NCI-H1092 (cell line): ENCODE measurements at places on chromosomes 4 and X.

- DNase-seq = peak; percentile 24
Measured at GRCh38 chr4:149914119-149915115, 98.8 kb upstream of the IQCM start.

- no peak for DNase-seq
Measured at GRCh38 chrX:9794495-9794894, 8.3 kb downstream of the SHROOM2 start.

- no peak for DNase-seq
Measured at GRCh38 chrX:73262991-73263390, 48.3 kb upstream of the NAP1L2 start.

DNA sequence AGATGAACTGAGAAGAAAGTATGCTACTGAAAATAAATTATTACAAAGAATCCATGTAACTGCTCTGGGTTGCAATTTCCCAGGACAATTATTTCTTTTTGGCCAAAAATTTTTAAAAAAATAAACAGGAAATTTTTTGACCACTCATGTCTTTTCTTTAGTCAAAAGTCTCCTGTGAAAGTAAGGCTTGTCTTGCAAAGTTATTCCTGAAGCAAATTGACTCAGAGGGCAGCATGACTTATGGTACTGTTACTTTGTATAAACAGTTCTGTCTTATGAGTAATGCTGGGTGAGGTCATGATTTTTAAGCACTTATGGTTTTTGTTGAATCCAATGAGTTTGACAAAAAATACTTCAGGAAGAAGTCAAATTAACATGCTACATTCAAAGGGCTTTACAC lies 292.8 kb upstream of the ARSJ start:
- DNase-seq = no peak

GRCh38 chr4:105276361-105277104 lies 129.9 kb downstream of the TET2 start:
- DNase-seq = no peak

GRCh38 chr4:41296995-41297394 lies 40.3 kb downstream of the UCHL1 start:
- DNase-seq = no peak

DNA sequence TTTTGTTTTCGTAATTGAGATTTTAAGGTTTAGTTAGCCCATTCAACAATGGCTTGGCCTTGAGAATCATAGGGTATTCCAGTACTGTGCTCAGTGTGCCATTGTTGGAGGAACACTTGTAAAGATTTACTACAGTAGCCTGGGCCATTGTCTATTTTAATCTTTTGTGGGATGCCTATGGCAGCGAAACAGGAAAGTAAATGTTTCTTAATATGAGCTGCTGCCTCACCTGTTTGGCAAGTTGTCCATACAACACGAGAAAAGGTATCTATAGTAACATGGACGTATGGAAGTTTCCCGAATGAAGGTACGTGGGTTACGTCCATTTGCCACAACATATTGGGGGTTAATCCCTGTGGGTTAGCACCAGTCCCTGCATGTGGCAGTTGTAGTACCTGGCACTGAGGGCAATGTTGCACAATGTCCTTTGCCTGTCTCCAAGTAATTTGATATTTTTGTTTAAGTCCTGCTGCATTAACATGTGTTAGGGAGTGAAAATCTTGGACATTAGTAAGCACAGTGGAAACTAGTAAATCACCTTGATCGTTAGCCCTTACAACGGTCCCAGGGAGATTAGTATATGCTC lies 38.6 kb upstream of the AADAT start:
- no peak for DNase-seq

- DNase-seq = no peak
Measured at GRCh38 chrX:113287761-113288160, 447.1 kb upstream of the AMOT start.

DNA sequence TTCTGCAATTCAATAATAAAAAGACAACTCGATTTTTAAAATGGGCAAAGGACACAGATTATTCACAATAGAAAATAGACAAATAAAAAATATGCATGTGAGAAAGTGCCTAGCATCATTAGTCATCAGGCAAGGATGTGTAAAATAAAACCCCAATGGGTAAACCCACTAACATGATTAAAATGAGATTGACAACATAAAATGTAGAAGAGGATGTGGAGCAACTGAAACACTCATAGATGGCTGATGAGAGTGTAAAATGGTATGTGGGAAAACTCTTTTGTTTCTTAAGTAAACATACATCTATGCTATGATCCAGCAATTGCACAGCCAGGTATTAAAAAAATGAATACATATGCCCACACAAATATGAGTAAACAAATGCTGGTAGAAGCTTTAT lies 177.6 kb downstream of the IQCM start:
- no peak for DNase-seq

- no peak for DNase-seq
Measured at GRCh38 chr4:16992566-16993225, 94.3 kb upstream of the LDB2 start.

DNA sequence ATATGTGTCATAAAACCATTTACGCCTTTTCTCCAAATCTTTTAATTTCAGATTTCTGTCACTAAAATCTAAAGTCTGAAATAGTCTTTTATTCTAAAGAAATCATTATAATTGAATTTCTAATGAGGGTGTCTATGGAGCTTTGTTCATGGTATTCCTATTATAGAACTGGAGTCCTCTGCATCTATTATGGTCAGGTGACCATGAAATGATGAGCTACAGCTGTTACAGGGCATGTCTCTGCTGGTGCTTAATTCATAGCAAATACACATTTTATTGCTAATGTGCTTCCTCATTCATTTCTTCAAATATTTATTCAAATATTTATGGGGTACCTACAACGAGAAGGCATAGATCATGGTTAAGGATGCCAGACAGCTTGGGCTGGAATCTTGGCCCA lies 126.1 kb downstream of the NAA11 start:
- DNase-seq = no peak

DNA sequence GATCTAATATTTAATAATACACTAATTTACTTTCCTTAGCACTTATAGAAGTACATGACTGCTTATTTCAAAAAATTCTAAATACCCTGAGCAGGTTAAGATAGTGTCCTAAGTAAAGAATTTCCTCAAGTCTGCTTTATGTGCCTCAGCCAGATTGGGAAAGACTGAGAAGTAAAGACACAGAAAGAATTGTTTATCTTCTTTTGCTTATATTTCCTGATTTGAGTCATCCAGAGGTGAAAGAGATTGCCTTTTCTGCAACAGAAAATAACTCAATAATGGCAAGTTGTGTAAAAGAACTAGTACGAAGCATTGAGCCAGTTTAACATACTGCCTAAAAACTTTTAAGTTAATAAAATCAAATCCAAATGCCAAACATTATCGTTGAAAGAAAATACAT lies 45.0 kb downstream of the NAF1 start:
- DNase-seq = no peak

DNA sequence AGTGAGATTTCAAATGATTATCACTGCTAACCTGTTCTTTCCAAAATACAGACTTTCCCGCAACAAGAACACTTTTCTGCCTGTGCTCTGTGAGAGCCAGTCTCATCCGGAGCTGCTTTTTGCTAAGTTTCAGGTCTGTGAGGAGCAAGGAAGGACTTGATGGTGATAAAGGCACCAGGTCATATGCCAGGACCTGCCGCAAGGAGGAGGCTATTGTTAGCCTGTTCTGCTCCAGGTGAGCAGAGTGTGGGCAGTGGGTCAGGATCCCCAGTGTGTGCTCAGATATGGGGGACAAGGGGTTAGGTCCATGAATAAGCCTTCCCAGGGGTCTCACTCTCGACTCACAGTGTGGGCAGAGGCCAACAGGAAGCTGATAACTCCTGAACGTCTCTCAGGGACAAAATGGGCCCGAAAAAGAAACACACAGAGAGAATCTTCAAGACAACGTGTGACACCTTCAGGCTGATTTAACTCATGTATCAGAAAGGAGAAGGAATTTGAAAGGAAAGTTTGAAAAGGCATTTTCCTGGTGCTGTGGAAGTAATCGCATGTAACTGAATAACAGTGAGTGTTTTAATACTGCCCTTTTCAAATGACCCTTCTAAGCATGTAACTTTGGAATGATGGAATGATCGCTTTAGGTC lies 57.7 kb upstream of the PDLIM3 start:
- DNase-seq = no peak

DNA sequence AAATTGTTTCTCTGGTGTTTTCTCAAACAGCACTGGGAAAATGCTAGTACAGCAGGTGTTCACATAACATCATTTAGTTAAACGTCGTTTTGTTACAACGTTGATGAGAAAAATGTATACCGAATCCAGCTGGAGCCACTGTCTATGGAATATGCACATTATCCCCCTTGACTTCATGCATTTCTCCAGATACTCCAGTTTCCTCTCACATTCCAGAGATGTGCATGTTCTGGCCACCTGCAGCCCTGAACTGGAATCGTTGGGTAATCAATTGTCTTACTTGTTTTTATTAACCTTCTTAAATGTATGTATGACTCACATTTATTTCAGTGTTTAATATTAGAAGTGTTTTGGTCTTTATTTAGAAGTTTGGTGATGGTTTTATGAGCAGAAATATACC lies 18.4 kb upstream of the ODAM start:
- no peak for DNase-seq

DNA sequence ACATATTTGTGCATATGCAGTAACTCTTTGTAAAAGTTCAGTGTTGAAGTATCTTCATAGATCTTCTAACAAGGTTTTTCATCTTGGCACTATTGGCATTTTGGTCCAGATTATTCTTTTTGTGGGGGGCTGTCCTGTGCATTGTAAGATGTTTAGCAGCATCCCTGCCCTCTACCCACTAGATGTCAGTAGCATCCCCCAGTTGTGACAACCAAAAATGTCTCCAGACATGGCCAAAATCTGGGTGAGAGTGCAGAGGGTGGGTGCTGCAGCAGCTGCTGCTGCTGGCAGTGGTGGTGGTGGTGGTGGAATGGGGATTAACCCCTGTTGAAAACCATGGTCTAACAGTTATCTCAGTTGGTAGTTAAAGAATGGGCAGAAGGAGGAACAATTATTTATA lies 370.0 kb downstream of the GPAT3 start:
- no peak for DNase-seq

GRCh38 chr4:76779740-76780459 lies 118.0 kb downstream of the SOWAHB start:
- no peak for DNase-seq

DNA sequence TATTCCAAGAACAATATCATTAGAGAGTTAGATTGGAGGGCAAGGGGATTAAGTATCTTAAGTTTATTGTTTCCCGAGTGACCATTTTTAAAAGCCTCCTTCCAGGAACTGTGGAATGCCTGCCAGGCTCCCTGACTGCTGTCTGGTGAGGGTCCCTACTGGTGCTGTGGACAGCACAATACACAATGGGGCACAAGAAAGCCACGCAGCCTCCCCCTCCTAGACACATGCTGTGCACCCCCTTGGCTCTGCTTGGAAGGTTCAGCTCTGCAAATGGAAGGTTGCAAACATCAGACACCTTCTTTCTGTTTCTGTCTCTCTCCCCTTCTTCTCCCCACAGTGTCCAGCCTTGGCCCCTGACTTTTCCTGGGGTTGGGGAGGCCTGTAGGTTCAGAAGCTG lies 153.2 kb downstream of the SHROOM3 start:
- no peak for DNase-seq

DNA sequence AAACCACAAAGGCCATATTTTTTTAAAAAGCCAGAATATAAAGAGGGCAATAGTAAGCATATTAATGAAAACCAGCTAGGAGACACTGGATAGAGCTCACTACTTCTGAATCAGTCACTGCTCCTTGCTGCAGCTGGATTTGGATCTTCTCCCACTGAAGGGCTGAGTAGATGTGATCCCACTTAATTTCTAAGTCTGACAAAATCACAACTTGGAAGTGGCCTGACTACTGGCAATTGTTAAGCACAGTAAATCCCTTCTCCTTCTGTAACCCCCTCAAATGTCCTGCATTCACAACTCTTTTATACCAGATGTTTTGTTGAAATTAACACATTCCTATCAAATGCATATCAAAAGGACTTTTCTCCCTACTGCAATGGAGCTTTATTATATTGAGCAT lies 72.9 kb downstream of the AMMECR1 start:
- no peak for DNase-seq

DNA sequence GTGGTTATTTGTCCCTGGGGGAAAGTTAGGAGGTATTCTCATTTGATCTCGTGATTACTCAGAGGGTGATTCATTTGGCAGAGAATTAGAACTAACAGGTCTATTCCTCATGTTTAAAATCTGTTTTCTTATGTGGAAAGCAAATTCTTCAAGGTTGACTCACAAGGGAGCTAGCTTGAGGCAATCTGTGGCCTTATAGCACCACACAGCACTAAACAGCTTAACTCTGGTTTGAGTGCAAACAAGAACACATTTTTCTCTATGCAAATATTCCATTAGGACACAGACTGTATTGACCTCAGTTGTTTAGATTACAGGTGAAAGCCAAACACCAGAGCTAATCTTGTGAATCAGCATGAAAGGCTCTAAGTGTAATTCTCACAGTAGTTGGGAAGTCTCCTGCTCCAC lies 694.4 kb upstream of the POU3F4 start:
- no peak for DNase-seq

DNA sequence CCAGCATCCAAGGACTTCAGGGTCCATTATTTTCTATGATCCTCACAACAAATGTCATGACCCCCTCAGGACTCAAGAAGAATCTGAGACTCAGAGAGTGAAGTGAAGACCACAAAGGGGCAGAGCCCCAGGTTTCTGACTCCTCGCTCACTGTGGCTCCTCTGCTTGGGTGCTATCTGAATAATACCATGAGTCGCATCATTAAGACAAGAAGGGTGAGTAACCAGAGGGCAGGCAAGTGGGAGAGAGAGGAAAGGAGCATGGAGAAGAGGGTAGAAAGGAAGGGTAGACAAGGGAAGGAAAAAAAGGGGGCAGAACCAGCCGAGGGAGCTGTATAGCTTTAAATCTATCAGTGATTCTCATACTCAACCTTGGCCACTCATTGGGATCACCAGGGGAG lies 15.5 kb upstream of the HSD17B10 start:
- DNase-seq = no peak

GRCh38 chr4:37002625-37003024 lies 241.9 kb upstream of the NWD2 start:
- no peak for DNase-seq

GRCh38 chr4:164224871-164225270 lies 529.1 kb upstream of the SMIM31 start:
- DNase-seq = no peak

- DNase-seq = no peak
Measured at GRCh38 chr4:110289601-110290100, 91.2 kb upstream of the ELOVL6 start.

DNA sequence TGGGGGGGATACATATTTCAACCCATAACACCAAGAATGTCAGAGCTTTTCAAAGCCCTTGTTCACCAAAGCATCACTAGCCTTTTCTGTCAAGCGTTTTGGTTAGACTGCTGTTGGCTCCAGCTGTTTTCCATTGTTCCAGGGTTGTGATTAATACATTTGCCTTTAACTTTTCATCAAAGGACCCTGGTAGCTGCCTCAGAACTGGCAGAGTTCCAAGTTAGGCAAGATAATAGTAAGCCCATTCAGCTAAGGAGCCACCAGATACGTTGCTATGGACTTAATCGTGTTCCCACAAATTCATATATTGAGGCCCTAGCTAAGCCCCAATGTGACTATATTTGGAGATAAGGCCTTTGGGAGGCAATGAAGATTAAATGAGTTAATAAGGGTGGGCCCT lies 37.1 kb downstream of the ENOPH1 start:
- no peak for DNase-seq

GRCh38 chrX:46545111-46546005 lies at the start of gene ZNF674:
ZNF674 (minus strand) TSS chrX:46545421; CDS start chrX:46542087, 3,334 bp downstream.
- peak; percentile 94 for DNase-seq
